Naive thymus-derived CD8-positive, alpha-beta T cell (primary cell): ENCODE measurements at places on chromosomes 2 and 18.

DNA sequence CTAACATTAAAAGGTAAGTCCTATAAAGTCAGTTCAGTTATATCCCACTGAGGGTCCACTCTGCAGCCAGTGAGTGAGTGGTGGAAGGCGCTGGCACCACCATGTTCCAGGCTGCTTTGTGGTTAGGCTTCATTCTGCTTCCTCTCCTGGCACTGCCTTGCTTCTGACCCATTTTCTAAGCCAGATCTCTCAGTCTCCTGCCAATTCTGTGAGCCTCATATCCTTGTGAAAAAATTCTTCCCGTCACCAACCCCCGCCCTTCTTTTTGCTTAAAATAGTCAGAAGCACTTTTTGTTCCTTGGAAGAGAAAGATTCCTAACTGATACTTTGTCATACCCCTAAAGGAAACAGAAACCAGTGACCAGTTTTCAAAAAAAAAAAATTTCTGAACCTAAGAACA, 139.8 kb upstream of the NCK2 start:
- H3K4me1 ChIP-seq = peaks cover 10% of the 10 kb centered on the region
- no peaks in the 10 kb centered on the region for H3K36me3 ChIP-seq
- H3K27me3 ChIP-seq = no peaks in the 10 kb centered on the region

DNA sequence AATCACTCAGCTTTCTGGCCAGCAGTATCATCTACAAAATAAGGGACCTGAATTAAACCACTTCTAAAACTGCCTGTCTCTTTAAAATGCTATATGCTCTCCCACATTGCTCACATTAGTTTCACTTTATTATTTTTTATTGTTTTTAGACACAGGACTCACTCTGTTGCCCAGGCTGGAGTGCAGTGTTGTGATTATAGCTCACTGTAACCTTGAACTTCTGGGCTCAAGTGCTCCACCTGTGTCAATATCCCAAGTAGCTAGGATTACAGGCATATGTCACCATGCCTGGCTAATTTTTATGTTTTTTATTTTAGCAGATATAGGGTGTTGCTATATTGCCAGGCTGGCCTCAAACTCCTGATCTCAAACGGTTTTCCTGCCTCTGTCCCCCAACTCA, 591.3 kb upstream of the ZNF804A start:
- no peaks in the 10 kb centered on the region for H3K4me1 ChIP-seq
- no peak overlapping the region for H3K4me3 ChIP-seq
- DNase-seq = no peak
- no peaks in the 10 kb centered on the region for H3K36me3 ChIP-seq

DNA sequence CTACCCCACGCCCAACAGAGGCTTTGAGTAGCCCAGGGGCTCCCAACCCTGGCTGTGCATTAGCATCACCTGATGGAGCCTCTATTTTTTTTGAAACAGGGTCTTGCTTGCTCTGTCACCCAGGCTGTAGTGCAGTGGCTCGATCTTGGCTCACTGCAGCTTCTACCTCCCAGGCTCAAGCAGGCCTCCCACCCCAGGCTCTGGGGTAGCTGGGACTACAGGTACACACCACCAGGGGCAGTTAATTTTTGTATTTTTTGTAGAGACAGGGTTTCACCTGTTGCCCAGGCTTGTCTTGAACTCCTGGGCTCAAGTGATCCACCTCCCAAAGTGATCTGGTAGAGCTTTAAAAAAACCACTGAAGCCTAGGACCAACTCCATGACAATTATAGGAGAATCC, 394.8 kb upstream of the ATP5MC3 start:
- H3K27ac ChIP-seq = no peak overlapping the region
- peaks cover 27% of the 10 kb centered on the region for H3K27me3 ChIP-seq
- no peaks in the 10 kb centered on the region for H3K36me3 ChIP-seq
- no peak for DNase-seq
- no peak overlapping the region for H3K4me3 ChIP-seq
- peaks cover 13% of the 10 kb centered on the region for H3K4me1 ChIP-seq

- no peak overlapping the region for H3K4me3 ChIP-seq
- no peaks in the 10 kb centered on the region for H3K27me3 ChIP-seq
- H3K4me1 ChIP-seq = no peaks in the 10 kb centered on the region
- no peak overlapping the region for H3K27ac ChIP-seq
- DNase-seq = no peak
Observed at GRCh38 chr2:198518935-198519334, 714.5 kb downstream of the PLCL1 start.

DNA sequence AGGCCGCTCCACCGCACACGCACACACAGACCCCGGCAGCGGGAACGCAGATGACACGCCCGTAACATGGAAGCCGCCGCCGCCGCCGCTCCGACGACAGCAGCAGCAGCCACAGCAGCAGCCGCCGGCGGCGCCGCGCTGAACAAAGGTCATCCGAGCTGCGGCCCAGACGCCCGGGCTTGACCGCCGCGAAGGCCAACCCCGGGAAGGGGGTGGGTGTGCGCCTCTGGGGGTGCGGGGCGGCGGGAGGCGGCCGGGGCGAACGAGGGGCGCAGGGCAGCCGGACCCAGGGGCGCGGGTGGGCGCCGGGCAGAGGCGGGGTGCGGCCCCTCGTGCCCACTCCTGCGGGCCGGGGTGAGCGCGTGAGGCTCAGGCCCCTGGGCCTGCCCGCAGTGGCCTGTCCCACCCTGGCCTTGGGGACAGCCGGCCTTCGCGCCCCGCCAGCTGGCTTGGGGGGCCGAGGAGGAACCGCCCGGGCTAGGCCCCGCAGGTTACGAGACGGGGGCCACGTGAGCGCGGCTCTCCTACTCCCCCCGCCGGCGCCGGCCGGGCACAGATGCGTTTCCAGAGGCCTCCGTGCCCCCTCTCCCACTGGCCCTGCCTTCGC, 1.0 kb upstream of the ZNF532 start:
- peaks cover 66% of the 10 kb centered on the region for H3K27me3 ChIP-seq
- no peaks in the 10 kb centered on the region for H3K36me3 ChIP-seq
- no peak overlapping the region for H3K27ac ChIP-seq
- DNase-seq = peak; percentile 13

GRCh38 chr2:63740943-63741342, 100.8 kb upstream of the UGP2 start:
- H3K27me3 ChIP-seq = peaks cover 1% of the 10 kb centered on the region
- H3K36me3 ChIP-seq = no peaks in the 10 kb centered on the region
- H3K4me1 ChIP-seq = no peaks in the 10 kb centered on the region
- no peak overlapping the region for H3K27ac ChIP-seq
- DNase-seq = no peak

GRCh38 chr2:50395605-50396297, 636.2 kb downstream of the NRXN1 start:
- H3K4me3 ChIP-seq = no peak overlapping the region
- no peaks in the 10 kb centered on the region for H3K4me1 ChIP-seq
- H3K27me3 ChIP-seq = no peaks in the 10 kb centered on the region

GRCh38 chr2:48339451-48339850, 190.5 kb upstream of the STON1 start:
- H3K27ac ChIP-seq = peak overlapping the region; percentile 36
- no peak overlapping the region for H3K4me3 ChIP-seq
- H3K4me1 ChIP-seq = peaks cover 14% of the 10 kb centered on the region
- H3K27me3 ChIP-seq = no peaks in the 10 kb centered on the region
- H3K36me3 ChIP-seq = no peaks in the 10 kb centered on the region

GRCh38 chr2:198479065-198479464, 674.7 kb downstream of the PLCL1 start:
- H3K36me3 ChIP-seq = no peaks in the 10 kb centered on the region
- H3K27ac ChIP-seq = no peak overlapping the region
- no peak overlapping the region for H3K4me3 ChIP-seq
- no peak for DNase-seq

DNA sequence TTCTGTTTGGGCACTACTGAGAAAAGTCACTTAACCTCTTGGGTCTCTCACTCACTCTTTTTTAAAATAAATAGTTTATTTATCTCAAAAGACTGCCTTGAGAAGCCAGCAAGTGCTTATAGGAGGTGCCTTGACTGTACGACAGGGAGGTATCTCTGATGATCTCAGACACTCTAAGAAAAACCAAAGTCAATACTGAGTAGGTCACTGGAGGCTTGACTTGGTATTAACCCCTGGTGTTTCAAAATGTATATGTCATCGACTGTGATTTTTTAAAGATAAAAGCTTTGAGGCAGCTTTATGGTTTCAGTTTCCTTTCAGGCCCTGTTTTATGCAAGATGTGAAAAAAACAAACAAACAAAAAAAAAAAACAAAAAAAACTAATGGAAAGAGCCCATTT, 33.7 kb downstream of the MREG start:
- H3K27ac ChIP-seq = no peak overlapping the region
- H3K36me3 ChIP-seq = peaks cover 10% of the 10 kb centered on the region
- DNase-seq = no peak
- no peak overlapping the region for H3K4me3 ChIP-seq
- no peaks in the 10 kb centered on the region for H3K27me3 ChIP-seq

GRCh38 chr18:27261769-27262549, 76.9 kb upstream of the CHST9 start:
- H3K27ac ChIP-seq = no peak overlapping the region
- DNase-seq = no peak
- no peaks in the 10 kb centered on the region for H3K36me3 ChIP-seq
- H3K4me1 ChIP-seq = no peaks in the 10 kb centered on the region
- no peaks in the 10 kb centered on the region for H3K27me3 ChIP-seq
